ENCODE measurements at places on chromosomes 2 and 18. TPM values are rescaled to one million over a fixed set of nuclear protein-coding genes. Genes with fewer than 3 reads are reported as not detected.

Gene TRIM54
- not detected for total RNA-seq

Gene ORMDL1
- total RNA-seq = 69.4 TPM

Gene COL3A1
- 0.64 TPM for total RNA-seq

Gene DNAJC27
- total RNA-seq = 6.5 TPM

Gene DNAH6
- total RNA-seq = 1.6 TPM

Gene SLC5A7
- not detected for total RNA-seq

Gene RIT2
- total RNA-seq = not detected

Gene RUFY4
- total RNA-seq = 0.19 TPM

Gene HMSD
- 24.2 TPM for total RNA-seq

Gene ESPNL
- 1.0 TPM for total RNA-seq

Gene ALPI
- total RNA-seq = not detected

Gene STK16
- 30.3 TPM for total RNA-seq

Gene XDH
- total RNA-seq = 1.4 TPM

Gene SERPINB12
- not detected for total RNA-seq

Gene FEV
- total RNA-seq = not detected

Gene STON1
- 4.2 TPM for total RNA-seq

Gene TGFA
- 0.69 TPM for total RNA-seq

Gene ERBB4
- not detected for total RNA-seq

Gene CSRNP3
- total RNA-seq = not detected

Gene LRP2
- total RNA-seq = 4.4 TPM

Gene NXPH2
- not detected for total RNA-seq

Gene ALK
- total RNA-seq = not detected

GRCh38 chr2:53558867-53559266 lies 208.7 kb upstream of the CHAC2 start:
- ATAC-seq = no peak

DNA sequence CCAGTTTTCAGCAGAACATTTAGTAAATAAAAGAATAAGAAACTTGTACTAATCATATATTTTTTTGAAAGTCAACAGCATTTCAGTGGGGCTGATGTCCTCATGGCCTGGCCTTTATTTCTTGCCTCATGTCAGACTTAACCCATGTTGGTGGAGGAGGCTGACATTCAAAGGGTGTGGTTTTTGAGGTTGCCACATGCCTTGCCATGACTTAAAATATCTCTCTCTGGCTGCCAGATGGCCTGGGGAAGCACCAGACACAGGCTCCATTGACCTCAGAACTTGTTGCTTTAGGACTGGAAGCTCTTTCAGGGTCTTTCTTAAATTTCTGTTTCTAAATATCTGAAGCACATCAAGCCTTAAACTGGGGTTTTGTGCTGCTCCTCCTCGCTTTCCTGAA lies 32.5 kb upstream of the CD28 start:
- peak; percentile 96 for ATAC-seq

DNA sequence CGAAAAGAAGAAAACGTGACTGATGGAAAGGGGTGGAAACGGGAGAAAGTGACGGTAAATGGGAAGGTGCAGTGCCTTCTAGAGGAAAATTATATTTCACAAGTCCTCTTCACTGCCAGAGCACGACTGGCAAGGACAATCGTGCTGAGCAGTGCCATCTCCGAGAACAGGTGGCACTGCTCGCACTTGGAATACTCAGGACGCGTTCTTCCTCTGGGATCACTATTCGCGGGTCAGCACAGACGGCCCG lies 364 bp downstream of the STAT1 start:
- no peak for ATAC-seq

DNA sequence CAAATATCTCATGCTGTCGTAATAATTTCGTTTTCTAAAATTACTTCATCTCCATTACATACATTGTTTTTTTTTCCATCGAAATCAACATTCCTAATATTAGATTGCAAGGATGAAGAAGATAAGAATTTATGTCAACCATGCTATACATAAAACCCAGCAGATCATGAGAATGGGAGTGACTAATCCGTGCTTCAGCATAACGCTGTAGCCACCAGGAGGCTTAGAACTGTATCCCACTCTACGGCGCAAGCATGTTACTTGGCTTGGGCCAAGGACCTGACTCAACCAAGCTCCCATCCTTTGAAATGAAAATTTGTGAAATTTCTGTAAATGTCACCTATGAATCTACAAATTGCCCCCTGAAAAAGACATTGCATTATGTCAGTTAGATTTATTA lies 392.5 kb downstream of the FIGN start:
- ATAC-seq = no peak

GRCh38 chr2:23385351-23385747 lies 370 bp downstream of the KLHL29 start:
- peak; percentile 43 for ATAC-seq

- ATAC-seq = no peak
These were observed 26.1 kb downstream of the MPHOSPH10 start for GRCh38 chr2:71156573-71156972.

- ATAC-seq = no peak
These were observed 666.8 kb upstream of the SETBP1 start for GRCh38 chr18:44013871-44014270.

DNA sequence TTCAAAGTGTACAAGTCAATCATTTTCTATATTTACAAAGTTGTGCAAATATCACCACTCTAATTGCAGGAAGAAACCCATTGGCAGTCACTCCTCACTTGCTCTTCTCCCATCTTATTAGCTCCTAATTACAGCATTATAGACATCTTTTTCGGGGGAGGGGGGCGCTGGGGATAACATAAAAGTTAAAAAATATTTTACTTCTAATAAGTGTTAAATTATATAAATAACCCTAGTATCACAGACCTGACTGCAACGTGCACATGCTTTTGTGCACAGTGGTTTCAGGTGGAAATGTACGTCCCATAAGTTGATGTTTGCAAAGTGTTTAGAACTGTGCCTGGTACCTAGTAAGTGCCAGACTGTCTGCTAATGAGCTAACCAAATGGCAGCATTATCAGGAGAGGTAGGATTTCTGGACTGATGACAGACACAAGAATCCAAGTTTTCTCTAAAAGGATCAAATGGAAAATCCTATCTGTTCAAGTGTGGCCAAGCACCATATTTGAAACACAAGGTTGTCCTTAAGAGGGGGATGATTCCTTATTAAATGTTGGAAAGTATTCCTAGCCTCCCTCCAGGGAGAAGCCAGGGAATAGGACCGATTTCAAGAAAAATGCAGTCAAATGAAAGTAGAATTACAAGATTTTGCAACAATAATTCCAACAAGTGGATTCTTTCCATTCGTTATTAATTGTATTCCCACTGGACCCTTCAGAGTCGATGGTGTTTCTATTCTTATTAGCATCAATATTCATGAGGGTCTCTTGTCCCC lies 70.0 kb downstream of the ACKR3 start:
- ATAC-seq = no peak

DNA sequence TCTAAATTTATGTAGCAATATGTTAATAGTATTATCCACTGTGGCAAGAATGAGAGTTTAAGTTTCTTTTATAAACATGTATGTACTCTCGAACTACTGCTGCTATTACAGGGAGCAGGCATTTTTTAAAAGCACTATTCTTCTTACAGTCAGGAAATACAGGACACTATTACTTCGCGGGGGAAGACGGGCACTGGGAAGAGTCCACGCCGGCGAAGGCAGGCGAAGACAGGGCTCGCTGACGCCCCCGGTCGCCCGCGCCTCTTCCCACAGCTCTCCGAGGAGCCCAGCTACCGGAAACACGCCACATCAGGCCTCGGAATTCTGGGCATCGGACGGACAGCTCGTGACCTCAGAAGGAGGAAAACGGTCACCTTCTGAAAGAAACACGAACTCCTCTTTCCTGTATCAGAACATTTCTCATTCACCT lies 90.2 kb downstream of the FAM161A start:
- peak; percentile 17 for ATAC-seq

- ATAC-seq = no peak
These were observed 57.0 kb downstream of the BCL11A start for GRCh38 chr2:60496475-60496874.

DNA sequence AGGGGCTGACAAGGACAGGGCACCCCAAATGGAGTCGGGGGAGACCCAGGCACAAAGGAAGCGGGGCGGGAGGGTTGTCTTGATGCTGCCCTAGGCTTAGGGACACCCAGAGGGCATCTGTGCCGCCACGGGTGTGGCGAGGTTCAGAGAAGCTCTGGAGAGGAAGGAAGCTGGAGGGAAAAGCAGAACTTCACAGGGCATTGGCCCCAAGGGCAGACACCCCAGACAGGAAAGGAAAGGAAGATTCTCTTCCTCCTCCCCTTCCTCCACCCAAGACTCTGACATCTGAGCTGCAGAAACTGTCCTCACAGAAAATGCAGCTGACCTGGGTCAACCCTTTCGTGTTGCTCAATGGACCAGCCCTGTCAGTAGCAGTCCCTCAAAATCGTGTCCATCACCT lies 25.6 kb downstream of the DNMT3A start:
- ATAC-seq = no peak

DNA sequence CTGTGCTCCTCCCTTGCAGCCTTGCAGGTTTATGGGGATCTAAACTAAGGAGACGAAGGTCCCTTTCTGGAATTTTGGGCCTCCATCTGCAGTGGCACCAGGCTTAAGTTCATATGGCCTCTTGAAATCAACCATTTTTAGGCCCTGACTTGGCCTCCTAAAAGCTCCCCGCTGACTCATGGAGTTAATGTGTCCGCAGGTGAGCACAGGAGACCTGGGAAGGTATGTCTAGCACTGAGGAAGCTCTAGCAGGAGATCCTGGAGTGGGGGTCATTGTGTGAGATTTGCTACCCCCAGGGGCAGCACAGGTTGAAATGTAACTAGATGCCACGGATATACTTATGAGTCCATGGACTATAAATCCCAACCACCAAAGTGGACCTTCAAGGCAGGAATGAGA lies 95.9 kb upstream of the CELF4 start:
- ATAC-seq = no peak

- peak; percentile 53 for ATAC-seq
These were observed 201.7 kb upstream of the STON1 start for GRCh38 chr2:48328159-48328809.

DNA sequence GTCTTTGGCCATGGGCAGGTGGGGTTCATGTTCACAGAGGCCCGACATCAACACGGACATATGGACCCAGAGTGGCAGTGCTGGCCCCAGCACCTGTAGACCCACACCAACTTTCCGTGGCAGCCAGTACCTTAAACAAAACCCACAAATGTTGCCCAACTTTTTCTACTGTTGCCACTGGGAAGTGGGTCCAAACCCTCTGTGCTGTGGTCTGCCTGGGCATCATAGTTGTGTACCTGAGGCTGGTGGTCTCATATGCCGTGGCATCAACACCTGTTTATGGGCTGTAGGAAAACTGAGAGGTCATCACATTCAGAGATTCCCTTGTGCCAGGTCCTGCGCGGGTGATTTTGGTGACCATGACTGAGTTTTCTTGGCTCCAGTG lies 79.9 kb downstream of the SH3RF3 start:
- no peak for ATAC-seq

DNA sequence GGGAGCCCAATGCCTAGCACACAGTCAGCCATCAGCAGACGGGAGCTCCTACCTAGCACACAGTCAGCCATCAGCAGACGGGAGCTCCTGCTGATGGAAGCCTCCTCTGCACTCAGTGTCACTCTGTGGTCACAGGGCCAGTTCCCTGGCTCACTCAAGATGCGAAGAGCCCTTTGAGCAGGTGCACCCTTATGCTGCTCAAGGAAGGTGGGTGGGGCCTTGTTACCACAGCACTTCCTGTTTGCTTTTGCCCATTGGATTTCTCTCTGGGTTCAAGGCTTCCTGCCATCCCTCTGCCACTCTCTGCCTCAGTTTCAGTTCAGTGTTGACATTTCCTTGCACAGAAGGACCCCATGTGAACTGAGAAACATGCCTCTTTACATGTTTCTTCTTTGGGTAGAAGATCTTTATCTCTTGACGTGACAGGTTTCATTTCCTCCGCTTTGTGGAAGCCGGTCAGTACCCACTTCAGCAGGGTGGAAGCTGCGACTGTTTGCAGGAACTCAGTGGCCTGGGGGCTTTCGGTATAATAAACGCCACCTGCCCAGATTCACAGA lies 11.6 kb downstream of the TRIB2 start:
- ATAC-seq = peak; percentile 87

GRCh38 chr2:11749646-11750349 lies 3.4 kb downstream of the LPIN1 start:
- no peak for ATAC-seq

DNA sequence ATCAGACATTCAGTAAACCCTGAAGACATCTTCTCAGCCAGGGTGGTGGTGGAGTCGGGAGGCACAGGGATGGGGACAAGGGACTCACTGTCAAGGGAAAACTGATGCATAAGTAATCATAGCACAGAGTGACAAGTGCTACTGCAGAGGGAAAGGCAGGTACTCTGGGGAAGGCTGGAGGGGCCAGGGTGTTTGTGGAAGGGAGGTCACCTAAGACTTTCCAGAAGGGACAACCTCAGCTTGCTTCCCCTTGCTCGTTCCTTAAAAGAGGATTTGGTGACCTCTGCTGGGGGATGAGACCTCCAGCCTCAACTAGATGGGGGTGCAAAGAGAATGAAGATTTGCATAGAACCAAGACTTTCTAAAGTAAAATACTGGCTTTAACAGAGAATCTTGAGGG lies 99.5 kb downstream of the SLC4A3 start:
- ATAC-seq = no peak

DNA sequence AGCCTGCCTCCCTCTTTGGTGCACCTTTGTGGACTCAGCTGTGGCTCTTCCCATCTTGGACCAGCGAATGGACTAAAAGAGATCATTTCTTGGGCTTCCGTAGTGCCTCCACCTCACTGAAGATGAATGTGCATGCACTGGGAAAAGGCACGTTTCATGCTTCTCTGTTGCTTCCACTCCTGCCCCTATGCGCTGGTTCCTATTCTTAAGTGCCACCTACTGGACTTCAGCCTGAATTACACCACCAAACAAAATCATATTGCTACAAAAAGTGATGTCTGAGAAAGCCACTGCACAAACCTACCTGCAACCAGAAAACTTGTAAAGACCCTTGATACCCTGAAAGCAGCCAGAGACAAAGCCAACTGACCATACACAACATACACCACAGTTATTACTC lies 695.6 kb downstream of the TSN start:
- no peak for ATAC-seq

GRCh38 chr2:8525236-8525581 lies 156.6 kb upstream of the ID2 start:
- ATAC-seq = no peak

DNA sequence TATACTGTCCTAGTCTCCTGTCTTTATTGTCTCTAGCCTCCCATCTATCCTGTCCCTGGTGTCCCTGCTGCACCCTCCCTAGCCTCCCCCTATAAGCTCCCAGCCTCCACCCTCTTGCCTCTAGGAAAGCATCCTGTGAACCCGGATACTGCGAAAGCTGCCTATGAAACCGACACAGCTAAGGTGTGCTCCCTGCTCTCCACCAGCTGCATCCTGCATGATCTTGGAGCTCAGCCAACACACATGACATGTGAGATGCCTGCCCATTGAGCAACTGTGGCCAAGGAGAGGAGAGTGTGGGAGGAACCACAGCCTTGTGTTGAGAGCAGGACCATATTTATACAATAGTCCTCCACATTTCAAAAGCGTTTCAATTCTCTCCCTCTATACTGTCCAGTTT lies 187.1 kb downstream of the ZBTB7C start:
- peak; percentile 79 for ATAC-seq

DNA sequence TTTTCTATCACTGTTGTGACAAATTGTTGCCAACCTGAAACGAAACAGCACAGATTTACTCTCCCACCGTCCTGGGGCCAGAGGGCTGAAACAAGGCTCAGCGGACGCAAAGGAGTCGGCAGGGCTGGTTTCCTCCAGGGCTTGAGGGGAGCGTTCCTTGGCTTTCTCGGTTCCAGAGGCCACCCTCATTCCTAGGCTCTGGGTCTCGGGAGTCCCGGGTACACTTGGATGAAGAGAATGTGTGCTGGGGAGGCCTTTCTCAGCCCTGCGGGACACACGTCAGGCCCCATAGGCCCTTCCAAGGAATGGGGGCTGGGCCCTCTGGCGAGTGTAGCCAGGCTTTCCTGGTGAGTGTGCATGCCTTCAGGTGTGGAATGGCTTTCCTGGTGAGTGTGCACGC lies 287.3 kb upstream of the HS6ST1 start:
- ATAC-seq = no peak
